Stimulated activated CD8-positive, alpha-beta memory T cell treated with anti-CD3 and anti-CD28 coated beads, Interleukin-15, amount 100 ng/mL, for 24 hours (primary cell): ENCODE measurements at places on chromosomes 1 and 21.

GRCh38 chr1:112934577-112934976, 21.4 kb downstream of the SLC16A1 start:
- no peak for DNase-seq

DNA sequence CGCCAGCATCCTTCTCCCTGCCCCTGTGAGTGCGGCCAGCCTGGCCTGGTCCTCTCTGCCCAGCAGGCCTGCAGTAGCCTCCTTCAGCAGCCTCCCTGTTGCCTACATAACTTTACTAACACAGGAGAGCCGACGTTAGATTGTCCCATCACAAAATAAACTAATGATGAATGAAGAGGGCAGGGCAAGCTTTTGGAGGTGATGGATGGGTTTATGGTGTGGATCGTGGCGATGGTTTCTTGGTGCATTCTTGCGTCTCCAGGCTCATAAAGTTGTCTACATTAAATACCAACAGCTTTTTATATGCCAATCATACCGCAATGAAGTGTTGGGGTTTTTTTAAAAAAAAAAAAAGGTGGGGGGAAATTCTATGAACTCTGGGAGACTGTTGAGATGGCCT, 164.5 kb downstream of the PRDM16 start:
- DNase-seq: no peak

DNA sequence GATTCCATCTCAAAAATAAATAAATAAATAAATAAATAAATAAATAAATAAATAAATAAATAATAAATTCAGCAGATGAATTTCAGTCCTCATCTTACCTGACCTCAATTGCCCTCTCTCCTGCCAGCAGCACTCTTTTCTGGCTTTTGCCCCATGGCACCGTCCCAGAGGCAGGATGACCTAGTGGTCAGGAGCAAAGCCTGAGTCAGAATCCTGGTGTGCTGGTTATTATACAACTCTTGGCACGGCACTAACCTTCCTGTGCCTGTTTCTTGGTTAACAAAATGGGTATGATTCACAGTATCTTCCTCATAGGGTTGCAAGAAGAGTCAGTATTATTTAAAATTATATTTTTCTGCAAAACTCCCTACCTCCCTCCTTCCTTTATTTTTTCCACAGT, 43.0 kb downstream of the NKAIN1 start:
- DNase-seq: no peak

DNA sequence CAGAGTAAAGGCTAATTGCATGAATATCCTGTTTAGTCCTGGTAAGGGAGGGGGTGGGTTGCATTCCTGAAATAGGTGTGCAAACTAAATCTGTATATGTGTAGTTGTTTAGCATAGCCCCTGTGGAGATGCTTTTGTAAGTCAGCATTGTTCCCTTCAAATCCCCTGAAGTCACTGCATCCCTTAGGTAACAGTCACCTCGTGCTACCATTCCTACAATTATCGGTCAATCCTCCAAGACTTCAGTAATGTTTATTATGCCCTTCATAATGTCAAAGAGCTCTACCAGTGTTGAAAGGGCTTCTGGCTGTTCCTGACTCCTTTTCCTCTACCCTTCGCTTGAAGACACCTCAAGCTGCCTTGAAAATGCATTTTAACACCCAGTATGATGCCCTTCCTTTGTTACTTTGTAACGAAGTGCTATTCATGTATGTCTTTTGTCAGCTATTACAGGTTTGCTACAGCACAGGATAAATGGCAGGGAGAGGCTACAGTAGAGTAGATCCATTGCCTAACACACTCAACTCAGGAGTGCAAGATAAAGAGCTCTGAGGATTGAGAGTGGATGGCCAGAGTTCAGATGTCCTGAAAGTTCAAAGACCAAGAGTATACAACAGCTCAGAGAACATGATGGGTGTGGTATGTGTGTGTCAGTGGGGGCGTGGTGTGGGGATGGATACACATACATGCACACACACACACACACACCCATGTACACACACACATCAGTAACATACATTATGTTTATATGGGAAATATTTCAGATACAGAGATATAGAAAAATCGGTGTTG, 27.4 kb upstream of the FOXD3 start:
- no peak for DNase-seq

DNA sequence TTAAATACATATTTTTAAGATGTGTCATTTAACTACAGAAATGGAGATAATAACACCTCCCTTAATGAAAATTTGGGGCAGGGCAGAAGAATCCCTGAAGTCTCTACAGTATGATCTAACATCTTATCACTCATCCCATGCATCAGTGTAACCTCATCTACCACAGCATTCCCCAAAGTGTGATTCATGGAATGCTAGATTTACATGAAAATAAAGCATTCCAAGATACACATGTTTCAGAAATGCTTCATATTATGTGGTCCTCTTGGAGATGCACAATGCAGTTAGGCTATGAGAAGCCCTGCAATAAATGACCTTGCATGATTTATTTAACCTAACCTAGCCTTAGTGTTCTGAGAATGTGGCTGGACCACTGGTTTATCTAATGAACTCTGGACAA, 166.9 kb upstream of the SYT6 start:
- DNase-seq: no peak

- no peak for DNase-seq
Measured at GRCh38 chr21:33881689-33882440, 33.7 kb downstream of the ATP5PO start.

DNA sequence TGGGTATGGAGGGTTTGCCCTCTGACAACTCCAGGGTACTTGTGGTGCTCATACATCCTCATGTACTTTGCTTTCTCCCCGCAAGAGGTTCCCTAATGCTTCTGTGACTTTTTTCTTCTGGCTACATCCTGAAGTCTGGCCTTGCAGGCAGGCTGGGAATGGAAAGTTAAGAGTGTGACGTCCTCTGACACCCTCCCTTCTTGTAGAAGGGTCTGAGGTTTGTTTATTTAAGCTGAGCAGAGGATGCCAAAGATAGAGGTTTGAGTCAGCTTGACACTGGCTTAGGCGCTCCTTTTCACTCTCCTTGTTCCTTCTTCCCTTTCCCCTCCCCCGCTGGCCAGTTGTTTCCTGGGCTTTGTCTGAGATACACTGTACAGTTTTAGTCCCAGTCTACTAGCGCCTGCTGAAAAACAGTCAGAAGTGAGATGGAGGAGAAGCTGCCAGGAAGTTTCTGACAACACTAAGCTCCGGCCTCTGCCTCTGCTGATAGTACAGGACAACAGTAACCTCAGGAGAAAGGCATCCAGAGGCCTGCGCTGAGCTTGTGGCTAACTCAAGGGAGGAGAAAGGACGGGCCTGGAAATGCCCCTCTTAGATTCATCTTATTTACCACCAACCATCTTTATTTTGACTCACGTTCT, at the start of gene MACF1:
Gene MACF1, plus strand, starts transcription at position 255 of the 641 bp plus-strand sequence. Its CDS starts 328 bp downstream, at position 583.
- no peak for DNase-seq

GRCh38 chr1:154982341-154982740, 803 bp upstream of the FLAD1 start:
- no peak for DNase-seq

- no peak for DNase-seq
Measured at GRCh38 chr1:83918688-83919285, 80.1 kb downstream of the TTLL7 start.

GRCh38 chr1:159914252-159915018, 10.9 kb downstream of the TAGLN2 start:
- no peak for DNase-seq

GRCh38 chr21:22898051-22898665, 1899.9 kb downstream of the NCAM2 start:
- DNase-seq: no peak

DNA sequence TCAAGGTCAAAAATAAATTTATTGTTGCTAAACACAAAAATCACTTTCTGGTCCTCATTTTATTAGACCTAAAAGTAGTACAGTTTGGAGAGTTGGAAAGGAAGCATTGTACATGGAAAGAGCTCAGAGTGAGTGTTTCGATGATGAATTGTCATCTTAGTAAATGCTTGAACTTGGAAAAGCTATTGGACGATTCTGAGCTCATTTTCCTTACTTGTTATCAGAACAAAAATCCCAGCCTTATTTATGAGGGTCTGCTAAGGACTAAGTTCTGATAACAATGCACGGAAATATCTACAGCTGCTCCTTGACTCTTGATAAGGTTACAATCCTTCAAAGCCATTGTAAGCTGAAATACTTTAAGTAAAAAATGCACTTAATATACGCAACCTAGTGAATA, 710.0 kb upstream of the PTBP2 start:
- no peak for DNase-seq

DNA sequence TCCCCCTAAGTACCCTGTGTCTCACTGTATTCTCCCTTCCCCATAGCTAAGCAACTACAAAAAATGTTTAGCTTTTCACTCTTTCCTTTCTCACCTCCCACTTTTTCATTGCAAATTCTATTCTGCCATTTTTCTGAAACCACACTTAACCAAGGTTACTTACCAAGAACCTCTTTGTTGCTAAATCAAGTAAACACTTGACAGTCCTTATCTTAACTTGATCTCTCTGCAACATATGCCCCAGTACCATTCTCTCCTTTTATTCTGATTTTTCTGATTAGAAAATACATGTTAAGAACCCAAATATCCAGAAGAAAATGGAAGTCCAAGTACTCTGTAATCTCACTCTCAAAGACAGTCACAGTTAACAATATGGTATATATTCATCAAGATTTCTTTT, 16.0 kb downstream of the EVI5 start:
- no peak for DNase-seq

GRCh38 chr1:67408148-67408547, 22.1 kb downstream of the SERBP1 start:
- DNase-seq: no peak

DNA sequence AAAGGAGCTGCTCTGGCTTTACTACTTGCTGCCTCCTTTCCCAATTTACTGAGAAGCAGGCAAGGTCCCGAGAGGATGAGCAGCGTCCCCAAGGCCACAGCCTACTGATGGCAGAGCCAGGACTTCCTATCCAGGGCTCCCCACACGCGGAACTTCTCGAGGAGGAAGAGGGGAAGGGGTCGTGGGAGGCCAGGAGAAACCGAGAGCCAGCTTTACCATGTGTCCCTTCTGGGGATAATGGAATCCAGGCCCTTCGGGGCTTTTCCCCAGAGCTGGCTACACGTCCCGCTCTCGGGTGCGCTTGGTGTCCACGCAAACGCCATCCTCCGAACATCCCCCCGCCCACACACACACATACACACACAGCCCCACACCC, 4.3 kb upstream of the CCN1 start:
- no peak for DNase-seq

GRCh38 chr1:43545695-43546387, 15.2 kb downstream of the PTPRF start:
- DNase-seq: no peak

- no peak for DNase-seq
Measured at GRCh38 chr1:39890880-39891279, 7.6 kb upstream of the TRIT1 start.

DNA sequence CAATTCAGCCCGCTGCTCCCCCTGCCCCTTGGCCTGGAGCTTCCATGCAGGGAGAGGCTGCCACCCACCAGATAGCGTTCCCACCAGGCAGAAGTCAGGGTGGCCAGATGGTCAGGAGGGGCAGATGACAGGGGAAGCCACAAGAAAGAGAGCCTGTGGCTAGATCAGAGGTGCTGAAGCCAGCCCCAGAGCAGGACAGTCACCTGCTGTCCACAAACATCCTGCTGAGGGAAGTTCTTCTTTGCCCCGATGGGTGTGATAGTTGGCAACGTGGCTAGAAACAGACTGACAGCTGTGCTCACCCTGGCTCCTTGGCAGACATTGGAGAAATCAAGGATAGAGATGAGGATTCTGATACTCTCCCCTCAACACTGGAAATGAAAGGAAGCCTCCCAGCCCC, 27.2 kb upstream of the SRP9 start:
- no peak for DNase-seq

- DNase-seq: no peak
Measured at GRCh38 chr21:41444703-41445464, 18.8 kb downstream of the MX1 start.

- DNase-seq: no peak
Measured at GRCh38 chr1:85357817-85358216, 81.4 kb upstream of the BCL10 start.

DNA sequence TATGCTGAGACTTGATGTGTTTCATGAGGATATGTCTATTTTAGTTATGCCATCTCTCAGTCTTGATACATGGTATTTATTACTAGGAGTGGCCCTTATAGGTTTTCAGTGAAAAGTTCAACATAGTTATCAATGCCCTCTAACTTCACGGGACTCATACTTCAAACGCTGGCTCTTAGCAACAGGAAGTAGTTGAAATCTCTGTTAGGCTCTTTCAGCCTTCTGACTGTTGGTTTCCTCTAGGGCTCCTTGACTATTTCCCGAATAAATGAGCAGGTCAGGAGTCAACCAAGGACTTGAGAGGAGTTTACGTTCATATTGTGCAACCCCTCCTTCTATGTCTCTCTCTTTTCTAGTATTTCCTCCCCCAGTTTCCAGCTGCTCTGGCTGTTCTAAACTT, 141.8 kb downstream of the RGS7 start:
- DNase-seq: no peak

GRCh38 chr1:171248302-171248701, at the start of gene FMO1:
TSS of gene FMO1 (plus strand) at chr1:171248494. CDS start at chr1:171258088, 9,594 bp downstream.
- no peak for DNase-seq

GRCh38 chr1:200233393-200233792, 176.4 kb downstream of the ZNF281 start:
- DNase-seq: no peak

DNA sequence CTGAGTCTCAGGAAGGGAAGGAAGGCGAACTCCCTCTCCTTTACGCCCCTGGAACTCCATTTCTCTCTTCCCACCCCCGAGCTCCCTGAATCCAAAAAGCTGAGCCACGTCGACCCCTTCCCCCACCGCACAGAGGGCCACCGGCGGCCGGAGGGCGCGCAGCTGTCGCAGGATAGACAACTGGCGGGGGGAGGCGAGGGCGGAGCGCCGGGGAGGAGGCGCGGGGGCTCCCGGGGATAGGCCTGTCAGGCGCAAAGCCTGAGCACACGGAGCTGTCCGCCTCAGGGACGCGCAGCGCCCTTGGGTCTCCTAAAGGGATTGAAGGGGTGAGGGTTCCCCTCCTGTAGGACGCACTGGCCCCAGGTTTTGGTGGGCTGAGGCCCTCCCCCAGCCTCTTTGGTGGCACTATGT, 752 bp upstream of the ACTA1 start:
- no peak for DNase-seq

GRCh38 chr1:6095511-6096242, 50.0 kb downstream of the KCNAB2 start:
- DNase-seq: no peak
